ENCODE measurements at places on chromosomes 1 and 21.

DNA sequence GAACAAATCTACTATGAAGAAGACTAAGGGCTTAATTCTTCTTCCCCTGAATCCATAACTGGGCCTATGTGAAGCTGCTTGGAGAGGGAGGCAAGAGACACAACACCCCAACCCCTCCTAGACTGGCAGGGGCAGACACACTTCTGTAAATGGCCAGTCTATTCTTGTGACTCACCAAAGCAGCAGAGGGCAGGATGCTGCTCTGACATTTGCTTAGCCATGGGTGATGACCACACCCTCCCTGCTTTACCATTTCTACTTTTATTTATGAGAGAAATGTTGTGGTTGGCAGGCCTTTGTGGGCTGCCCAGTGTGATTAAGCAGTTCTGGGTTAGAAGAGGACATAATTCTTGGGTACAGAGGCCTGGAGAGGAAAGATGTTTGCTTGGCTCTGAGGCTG, 189.8 kb upstream of the DPYD start:
- no peak for DNase-seq

- DNase-seq = no peak
Observed at GRCh38 chr1:201648907-201649721, 110.2 kb downstream of the NAV1 start.

GRCh38 chr1:50508040-50508586, 84.9 kb upstream of the DMRTA2 start:
- no peak for DNase-seq

GRCh38 chr1:94805912-94806311, 14.2 kb upstream of the SLC44A3 start:
- peak; percentile 55 for DNase-seq

DNA sequence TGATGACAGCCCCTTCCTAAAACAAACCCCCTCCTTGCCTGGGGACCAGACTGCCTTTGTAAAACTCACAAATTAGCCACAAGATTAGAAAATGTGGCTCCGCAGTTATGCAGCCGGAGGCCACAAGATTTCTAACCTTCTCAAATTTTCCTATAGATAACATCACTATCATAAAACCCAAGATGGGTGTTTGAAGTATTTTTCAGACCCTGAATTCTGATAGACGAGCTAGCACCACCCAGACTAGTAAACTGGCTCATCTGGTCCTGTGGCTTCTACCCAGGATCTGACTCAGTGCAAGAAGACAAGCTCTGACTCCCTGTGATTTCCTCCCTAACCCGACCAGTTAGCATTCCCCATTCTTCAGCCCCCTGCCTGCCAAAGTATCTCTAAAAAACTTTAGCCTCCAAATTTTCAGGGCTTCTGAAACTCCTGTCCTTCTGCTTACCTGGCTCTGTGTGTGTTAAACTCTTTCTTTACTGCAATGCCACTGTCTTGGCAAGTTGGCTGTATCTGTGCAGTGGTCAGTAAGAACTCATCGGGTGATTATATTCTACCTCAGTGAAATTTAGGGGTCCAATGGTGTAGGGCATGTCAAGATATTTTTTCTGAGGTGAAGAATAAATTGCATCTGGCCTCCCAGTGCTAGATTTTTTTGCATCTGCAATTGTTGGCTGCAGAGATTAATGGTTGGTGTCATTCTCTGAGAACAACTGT, 102.1 kb downstream of the S1PR1 start:
- no peak for DNase-seq

DNA sequence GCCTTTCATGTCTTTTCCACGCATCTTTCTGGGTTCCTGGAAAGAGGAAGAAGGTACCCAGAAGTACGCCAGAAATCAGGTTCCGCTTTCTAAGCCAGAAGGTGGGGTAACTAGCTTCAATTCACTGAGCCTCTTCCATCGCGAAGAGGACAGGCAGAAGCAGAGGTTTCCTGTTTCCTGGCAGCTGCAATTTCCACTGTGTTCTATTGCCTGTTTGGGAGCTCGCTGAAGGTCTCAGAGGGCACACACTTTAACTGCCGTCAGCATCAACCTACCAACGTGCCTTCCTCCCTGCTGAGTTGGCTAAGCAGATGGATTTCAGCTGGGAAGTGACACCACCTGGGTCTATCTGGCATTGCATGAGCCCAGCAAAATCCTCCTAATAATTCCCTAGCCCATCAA, 10.0 kb downstream of the NCF2 start:
- DNase-seq = no peak

GRCh38 chr1:178412400-178412770, 84.4 kb downstream of the CLEC20A start:
- no peak for DNase-seq

GRCh38 chr1:176110203-176110602, 96.9 kb downstream of the COP1 start:
- DNase-seq = no peak

DNA sequence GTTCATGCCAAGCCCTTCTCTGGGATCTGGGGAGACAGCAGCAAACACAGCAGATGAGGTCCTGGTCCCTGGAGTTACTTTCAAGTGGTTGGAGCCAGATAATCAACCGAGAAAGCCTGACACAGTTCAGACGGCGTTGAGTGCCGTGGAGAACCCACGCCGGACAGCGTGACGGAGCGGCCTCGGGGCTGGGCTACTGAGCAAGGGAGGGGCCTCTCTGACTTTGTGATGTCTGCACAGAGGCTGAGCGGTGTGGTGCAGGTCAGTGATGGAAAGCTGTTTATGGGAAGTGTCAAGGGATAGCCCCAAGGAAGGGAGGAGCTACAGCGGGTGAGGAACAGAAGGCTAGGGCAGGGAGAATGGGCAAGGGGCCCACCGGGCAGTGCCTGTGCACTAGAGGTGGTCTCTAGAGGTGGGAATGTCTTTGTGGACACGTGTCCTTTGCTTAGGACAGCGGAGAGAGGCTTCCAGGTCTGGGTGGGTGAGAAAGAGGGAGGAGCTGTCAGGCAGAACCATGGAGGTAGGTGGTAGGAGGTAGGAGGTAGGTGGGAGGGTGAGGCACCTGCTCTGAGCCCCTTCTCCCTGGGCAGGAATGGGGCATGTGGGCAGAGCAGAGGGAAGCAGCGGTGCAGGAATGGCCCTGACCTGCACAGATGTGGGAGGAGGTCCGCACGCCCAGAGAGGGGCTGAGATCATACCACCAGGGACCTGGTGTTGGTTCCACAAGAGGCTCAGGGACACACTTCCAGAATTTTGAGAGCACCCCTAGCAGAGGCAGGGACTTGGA, 62.8 kb downstream of the RUNX3 start:
- no peak for DNase-seq

- no peak for DNase-seq
Observed at GRCh38 chr1:7284839-7285435, 486.2 kb upstream of the VAMP3 start.

- DNase-seq = no peak
Observed at GRCh38 chr1:10774615-10775310, 21.7 kb downstream of the CASZ1 start.

DNA sequence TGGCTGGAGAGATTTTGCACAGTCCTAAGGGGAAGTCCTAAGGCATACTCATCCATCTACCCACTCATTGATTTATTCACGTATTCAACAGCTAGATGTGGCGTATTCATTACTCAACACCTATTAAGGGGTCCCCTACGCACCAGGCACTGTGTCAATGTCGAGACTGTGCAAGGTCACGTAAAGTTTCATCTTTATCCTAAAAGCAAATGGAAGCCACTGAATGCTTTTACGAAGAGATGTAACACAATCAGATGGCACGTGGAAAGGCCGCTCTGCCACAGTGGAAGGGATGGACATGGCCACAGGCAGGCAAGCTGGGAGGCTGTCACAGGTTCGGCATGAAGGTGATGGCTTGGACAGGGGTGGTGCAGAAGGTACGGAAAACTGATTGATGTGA, 66.3 kb upstream of the ZBTB18 start:
- DNase-seq = no peak

GRCh38 chr1:216691710-216692109, 31.5 kb downstream of the ESRRG start:
- no peak for DNase-seq

- no peak for DNase-seq
Observed at GRCh38 chr1:178531887-178532286, 19.0 kb downstream of the TEX35 start.

GRCh38 chr21:46667741-46668380, 32.4 kb downstream of the PRMT2 start:
- peak; percentile 39 for DNase-seq

DNA sequence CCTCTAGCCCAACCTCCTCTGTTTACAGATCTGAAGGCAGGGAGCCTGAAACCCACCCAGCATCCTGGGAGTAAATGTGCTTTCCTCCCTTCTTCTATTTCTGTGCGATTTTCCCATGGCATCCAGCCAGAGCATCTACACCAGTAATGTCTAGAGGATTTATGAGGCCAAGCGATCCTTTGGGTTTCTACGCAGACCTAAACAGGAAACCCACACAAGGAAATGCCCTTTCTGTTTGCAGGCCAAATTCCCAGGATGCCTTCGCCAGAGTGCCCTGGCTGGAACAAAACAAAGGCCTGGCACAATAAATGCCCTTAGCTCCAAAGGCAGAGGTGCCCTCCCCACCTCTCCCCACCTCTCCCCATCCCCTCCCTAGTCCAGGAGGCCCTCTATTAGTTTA, 110.5 kb upstream of the CDC42BPA start:
- DNase-seq = no peak

DNA sequence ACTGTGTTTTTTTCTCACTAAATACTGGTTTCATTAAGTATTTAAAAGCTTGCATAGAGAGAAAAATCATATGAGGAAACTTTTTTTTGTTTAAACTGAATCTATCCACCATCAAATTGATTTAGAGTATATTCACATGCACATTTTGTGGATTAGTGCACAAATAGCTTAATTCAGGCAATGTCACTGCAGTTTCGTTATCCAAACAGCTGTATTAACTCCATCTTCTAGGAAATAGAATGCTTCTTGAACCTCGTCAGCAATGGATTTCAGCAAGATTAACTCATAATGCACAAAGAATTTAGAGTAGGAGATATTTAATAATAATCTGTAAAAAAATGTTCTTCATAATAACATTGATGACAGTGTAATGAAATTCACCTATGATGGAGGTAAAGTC, 37.5 kb downstream of the NEXN start:
- no peak for DNase-seq

All from ACHN (cell line).